Stimulated activated CD4-positive, alpha-beta T cell treated with anti-CD3 and anti-CD28 coated beads, TNF-alpha, amount 100 ng/mL, for 24 hours (primary cell): ENCODE measurements at places on chromosomes 12 and 14.

DNA sequence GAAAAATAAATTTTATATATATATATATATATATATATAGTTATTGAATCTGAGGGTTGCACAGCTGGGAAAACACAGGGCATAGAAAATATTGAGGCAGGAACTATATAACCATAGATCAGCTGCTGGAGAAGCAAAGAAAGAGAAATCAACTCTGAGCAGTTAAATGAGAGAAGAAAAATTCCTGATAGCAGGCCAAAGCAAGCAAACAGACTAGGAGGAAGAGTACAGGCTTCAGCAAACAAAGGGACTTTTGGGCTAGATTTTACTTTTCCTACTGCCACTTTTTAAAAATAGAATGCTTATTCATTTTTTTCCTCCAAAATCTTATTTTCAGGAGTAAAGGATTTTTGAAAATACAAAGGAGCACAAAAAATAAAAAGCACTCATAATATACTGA lies 216.0 kb upstream of the PRKD1 start:
- no peak for DNase-seq

DNA sequence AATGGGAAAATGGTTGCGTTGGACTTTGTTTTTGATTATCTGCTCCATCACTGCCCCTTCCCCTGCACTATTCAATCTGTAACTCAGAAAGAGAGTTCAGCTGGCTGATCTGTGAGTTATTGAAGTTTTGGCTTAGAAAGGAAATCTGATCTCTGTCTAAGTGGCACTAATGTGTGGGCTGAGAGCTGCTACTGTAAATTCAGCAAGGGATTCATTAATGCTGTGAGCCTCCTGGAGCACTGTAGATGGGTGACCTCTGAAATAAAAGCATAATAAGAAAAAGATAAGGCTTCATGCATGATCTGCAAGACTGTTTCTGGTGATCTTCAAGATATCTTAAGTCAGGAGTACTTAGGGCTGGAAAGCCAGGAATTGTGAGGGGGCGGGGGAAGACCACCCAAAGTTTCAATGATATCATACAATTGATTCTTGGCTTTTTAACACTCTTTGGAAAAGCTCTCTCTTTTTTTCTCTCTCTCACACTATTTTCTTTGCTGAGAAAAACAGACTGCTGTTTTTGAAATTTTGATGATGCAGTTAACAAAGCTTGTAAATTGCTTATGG lies 101.1 kb downstream of the C12orf75 start:
- DNase-seq = no peak

DNA sequence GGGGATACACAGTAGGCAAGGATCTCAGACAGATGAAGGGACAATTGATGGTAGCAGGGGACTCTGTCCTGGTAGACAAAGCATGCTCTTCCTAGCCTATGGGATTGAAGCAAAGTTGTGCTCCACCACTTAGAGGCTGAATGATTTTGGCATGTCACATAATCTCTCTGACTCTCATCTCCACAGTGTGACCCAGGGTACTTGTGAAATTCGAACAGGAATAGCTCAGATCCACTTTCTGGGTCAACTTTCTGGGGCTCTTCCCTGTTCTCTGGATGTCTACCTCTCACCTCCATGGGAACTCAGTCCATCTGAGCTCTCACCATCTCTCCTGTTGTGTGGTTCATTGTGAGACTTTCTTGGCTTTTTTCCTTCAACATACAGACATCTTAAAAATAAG lies 1.7 kb upstream of the DCD start:
- no peak for DNase-seq

DNA sequence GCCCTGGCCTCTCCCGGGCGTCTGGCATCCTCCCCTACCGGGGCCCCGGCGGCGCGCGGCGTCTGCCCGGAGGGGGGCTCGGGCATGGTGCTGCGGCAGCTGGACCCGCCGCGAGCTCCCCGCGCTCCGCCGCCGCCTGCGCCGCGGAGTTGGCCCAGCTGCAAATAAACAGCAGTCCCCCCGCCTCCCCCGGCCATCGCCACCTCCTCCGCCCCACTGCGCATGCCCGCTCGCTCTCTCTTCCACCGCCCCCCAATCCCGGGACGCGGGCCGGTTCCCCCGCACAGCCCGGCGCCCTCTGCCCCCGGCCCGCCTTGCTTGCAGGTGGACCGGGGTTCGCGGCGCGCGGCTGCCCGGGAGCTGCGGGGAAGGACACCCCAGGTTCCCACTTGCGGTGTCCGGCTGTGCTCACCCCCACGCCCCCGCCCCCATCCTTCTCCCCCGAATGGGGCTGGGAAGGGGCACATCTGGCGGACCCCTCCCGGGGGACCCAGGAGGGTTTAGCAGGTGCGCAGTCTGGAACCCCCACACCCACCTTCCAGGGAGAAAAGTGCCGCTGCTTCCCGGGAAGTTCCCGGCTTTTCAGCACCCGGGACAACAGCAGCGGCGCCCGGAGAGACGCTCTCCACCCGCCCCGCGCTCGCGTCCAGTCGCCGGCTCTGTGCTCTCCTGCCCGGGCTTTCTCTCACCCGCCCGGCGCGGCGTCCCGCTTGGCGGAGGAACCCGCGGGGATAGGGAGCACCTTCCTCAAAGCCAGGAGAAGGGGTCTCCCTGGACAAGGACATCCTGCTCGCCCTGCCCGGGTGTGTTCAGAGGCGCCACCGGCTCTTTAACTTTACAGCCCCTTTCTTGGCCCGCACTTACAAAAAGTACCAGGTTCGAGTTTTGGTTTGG lies at the start of gene TMTC1:
Gene TMTC1, minus strand, starts transcription at position 170 of the 894 bp plus-strand sequence. CDS start 191 bp downstream, outside the sequence.
- DNase-seq = no peak

DNA sequence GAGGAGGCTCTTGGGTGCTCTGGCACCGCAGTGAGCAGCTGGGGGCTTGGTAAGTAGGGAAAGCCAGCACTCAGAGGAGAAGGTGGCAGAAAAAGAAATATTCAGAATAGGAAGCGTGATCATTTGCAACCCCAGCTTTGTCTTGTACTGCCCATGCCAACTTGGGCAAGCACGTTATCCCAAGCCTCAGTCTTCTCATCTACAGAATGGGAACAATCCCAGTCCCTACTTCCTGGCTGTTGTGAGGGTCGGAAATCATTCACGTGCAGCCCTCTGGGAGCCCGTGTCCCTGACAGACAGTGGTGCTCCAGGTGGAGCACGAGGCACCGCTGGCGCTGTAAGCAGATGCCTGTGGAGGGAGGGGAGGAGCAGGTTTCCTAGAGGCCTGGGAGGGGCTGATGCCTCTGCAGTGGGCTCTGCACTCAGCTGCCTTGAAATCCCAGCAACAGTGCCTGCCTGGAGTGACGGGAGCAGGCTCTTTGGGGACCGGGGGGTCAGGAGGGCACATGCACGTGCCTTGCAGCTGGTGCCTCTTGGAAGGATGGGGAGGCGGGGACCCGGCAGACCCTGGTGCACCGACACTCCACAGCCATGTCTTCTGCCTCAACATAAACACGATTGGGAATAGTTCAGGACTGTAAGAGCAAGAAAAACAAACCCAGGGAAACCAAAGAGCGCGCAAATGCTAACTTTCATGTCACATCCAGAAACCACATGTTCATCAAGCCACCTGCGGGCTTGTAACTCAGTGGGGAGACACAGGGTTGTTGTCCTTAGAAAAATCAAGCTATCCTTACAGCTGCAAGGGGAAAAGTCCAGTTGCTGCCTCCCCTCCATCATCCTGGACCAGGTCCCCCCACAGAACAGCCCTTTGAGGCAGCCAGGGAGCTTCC lies 86.5 kb upstream of the DIO3 start:
- no peak for DNase-seq

DNA sequence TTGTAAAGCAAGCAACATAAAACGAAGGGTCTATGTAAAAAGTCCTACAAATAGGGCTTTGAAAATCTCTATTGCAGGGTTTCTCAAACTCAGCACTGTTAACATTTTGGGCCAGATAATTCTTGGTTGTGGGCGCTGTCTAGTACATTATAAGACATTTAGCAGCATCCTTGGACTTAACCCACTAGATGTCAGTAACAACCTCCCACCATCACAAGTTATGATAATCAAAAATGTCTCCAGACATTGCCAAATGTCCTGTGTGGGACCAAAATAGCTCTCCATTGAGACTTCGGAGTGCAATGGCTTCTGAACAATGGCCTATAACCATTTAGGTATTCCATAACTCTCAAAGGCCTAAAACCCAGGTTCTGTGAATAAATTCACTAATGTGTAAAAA lies 22.9 kb upstream of the DHRS7 start:
- DNase-seq = no peak

DNA sequence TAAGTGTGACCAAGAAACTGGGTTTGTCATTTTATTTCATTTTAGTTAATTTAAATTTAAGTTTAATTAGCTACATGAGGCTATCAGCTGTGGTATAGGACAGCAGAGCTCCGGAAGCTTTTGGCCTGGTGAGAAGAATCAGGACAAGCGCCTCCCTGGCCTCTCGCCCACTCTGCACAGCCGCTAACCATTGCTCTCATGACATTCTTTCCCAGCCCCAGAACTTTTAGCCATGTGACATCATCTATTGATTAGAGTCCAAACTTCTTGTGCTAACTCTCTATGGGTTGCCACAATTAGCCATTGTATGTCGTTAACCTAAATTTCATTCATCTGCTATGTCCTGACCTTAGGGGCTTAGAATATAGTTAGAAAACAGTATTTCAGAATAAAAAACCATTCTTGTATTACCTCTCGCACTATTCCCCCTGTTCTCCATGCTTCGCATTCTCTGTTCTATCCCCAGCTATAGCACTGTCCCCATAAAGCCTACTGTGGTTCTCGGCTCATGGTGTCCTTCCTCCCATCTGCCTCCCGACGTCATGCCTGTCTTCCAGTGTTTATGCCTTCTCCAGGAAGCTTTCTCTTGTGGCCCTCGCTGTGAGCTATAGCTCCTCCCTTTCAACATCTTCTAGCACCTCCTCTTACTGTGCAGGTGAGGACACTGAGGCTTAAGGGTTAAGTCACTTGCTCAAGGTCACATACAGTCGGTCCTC lies 23.5 kb downstream of the SSH1 start:
- DNase-seq = no peak

DNA sequence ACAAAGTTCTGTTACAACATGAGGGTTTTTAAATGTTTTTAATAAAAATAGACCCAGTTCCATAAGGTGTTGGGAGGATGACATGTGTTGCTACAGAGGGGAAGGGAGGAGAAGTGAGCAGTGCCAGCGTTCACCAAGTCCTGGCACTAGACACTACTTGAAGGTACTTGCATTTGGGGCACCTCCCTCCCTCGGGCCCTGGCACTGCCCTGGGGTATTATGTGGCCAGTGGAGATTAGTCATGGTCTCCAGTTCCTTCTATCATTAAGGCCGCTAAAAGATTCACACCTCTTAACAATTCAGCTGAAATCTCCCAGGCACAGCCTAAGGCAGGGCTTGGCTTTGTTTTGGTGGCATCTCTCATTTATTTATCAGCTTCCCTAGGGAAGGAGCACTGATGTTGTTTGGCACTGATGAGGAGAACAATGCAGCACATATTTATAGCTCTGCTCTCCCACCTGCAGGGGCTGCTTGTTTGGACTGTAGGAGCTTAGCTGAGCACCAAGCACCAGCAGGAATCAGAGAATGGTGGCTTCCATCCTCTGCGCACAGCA lies 155.5 kb upstream of the NTF3 start:
- DNase-seq = no peak

DNA sequence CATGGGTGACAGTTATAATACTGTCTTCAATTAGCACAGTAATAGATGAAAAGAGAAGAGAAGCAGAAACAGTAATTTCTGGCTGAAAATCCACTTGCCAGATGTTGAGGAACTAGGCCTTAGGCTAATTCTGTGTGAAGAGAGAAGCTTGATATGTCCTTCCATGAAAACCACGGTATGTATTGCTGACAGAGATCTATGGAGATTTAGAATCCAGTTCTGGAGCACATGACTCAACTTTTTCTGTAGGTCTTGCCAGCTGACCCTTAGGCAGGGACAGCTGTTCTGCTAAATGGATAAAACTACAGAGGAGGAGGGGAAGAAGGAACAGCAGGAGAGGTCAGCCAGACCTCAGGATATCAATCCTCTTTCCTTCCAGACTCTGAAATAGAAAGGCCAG lies 211.5 kb downstream of the PRKD1 start:
- DNase-seq = no peak

- DNase-seq = no peak
Observed at GRCh38 chr12:124686370-124687173, 119.2 kb upstream of the NCOR2 start.

DNA sequence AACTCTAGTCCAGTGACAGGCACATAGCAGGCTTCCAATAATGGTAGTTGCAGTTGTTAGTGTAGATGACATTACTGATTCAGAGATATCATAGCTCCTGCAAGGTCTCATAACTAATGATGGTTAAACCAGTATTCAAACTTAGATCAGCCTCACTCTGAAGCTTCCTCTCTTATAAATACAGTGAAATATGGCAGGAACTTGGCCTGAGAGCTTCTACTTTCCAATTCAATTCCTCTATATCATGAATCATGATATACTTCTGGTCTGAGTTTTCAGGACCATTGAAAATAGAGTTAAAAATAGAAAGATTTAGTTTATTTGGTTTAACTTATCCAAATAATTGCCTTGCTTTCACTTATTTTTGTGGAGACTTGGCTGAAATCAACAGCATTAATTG lies 167.5 kb upstream of the NOVA1 start:
- DNase-seq = no peak

- no peak for DNase-seq
Observed at GRCh38 chr14:20436363-20436755, 393 bp upstream of the KLHL33 start.

DNA sequence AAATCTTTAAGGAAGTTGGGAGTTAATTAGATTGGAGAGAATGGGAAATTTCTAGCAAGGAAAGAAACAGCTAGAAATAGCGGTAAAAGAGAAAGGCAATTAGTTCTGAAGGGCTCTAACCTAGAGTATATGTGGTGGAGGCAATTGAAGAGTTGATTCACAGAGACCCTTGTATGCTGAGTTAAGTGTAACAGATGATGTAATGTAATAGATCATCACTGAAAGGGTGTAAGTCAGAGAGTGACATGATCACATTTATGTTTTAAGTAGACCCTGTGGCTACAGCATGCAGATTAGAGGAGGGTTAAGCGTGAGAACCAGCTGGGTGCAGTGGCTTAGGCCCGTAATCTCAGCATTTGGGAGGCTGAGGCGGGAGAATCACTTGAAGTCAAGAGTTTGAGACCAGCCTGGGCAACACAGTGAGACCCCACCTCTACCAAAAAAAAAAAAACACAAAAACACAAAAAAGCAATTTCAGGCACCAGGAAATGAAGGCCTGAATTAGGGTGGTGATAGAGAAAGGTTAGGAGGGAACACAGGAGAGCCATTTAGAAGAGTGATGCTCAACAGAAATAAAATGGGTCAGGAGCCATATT lies 3.0 kb downstream of the RBP5 start:
- DNase-seq = no peak

DNA sequence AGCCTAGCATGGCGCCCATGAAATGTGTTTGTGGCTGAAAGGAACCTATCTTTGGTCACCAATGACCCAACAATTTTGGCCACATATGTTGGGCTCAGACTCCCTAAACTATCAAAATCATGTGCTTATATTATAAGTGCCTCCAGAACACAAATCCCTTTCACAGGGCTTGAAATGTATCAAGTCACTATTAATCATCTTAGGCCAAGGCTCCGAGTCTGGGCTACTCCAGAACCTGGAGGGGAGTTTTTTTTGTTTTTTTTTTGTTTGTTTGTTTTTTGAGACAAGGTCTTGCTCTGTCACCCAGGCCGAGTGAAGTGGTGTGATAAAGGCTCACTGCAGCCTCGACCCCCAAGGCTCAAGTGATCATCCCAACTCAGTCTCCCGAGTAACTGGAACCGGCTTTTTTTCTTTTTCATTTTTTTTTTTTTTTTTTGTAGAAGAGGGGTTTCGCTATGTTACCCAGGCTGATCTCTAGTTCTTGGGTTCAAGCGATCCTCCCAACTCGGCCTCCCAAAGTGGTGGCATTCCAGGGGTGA lies 989 bp upstream of the DRAM1 start:
- no peak for DNase-seq

- DNase-seq = no peak
Observed at GRCh38 chr12:43891856-43892574, 56.1 kb downstream of the TMEM117 start.
